ENCODE measurements at places on chromosomes 4 and X.

DNA sequence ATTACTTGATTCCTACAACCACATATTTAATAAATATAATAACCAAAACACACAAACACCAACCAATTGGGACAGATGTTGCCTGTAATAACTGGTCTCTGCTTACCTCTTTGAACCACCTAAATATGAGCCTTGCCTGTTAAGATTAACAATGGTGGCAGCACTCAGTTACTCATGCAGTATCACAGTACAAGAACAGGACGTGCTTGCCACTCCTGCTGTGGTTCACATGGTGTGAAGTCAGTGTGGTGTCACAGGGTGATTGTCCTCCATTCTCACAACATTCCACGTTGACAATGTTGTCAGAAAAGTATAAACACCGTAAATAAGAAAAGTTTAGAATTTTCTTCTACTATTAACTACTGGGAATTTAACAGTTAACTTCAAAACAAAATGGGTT lies 365.0 kb downstream of the PPP3CA start:
- no peak for DNase-seq

DNA sequence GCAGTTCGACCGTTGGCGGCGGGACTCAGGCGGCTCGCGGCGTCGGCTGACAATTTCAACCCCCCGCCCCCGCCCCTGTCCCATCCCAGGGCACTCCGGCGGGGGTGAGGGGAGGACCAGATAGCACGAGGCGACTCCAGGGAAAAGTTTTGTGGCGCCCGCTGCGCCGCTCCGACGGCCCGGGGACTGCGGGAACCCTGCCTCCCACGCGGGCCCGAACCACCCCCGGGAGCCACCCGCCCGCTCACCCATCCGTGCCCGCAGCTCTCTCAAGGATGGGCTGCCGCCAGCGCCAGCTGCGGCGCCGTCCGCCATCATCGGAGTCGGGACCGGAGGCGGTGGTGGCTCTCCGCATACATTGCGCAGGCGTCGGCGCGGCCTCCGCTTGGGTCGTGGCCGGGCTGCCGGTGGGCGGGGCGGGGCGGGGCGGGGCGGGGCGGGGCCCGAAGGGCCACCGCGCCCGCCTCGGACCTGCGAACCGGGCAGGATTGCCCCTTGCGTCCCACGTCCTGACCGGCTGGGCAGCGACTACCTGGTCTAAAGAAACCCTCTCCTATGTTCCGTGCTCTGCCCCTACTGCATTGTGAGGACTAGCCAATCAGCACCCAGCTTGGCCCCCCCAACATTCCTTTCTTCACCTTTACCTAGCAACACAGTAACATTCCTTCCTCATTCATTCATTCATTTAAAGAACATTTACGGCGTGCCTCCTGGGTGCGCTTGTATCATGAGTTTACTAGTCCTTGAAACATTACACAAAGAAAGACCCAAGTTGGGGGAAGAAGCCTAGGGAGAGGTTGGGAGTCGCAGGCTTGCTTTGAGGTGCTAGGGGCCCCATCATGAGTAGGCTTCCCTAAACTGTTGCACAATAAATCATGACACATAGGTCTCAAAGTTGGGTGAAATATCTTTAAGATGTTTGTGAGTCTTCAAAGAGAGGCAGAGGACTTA lies at the start of gene MAP7D3:
Gene MAP7D3, minus strand, starts transcription at position 360 of the 951 bp plus-strand sequence. Its CDS starts 42 bp downstream, at position 318.
- DNase-seq: peak; percentile 55

DNA sequence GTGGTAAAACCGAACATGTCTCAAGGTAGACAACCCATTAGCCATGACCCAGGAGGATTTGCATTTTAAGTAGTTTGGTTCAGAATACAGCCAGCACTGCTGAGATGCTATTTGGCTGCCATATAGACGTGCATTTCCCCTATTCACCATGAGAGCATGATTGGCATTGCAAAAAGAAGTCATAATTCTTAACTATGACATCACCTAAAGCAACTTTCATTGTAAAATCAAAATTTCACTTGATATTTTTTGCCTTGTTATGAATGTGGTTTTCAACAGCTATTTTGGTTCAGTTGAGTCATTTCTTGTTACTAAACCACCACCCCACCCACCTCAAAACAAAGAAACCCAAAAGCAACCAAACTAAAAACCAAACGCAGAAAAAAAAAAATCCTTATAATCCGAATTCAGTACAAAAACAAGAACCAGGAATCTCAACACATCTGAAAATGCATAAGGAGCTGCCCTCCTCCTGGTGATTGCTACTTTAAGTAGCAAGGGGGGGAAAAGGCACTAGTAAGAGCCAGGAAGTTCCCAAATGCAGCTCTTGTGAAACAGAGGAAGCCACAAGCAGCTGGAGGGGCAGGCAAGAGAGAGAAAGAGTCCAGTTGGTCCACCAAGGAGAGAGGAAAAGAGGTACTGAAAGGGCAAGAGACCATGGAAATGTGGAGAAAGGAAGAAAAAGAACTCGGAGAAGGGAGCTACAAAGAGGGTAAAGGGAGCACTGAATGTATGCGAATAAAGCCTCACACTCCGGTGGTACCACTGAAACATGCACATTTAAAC lies 3.1 kb downstream of the SLITRK4 start:
- DNase-seq: no peak

DNA sequence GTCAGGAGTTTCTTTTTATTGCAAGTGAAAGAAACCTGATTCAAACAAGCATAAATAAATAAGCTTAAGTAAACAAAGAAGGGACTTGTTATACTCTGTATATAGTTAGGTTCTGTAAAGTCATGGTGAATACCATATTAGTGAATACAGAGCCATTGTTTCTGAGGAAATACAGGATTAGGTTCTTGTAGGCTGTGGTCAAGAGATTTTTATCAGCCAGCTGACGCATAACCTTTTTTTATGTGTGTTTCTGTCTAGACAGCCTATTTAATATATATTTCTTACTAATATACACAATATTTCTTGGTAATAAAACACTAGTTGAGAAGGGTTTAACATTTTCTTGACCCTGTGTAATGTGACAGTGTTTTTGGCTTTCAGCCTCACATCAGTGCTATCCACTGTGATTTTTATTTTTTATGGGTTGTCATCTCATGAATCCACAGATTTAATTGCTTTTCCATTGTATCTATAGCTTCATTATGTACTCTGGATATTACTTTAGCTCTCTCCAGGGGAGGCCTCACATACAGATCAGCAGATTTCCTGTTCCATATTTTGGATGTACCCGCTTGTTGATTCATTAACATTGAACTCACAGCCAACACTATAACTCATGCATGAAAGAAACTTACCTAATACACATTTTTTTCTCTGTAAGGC lies 8.0 kb downstream of the HERC3 start:
- DNase-seq: no peak

- no peak for DNase-seq
These were observed 897.5 kb downstream of the PCDH7 start for GRCh38 chr4:31617667-31618066.

- no peak for DNase-seq
These were observed 40.5 kb downstream of the NFKB1 start for GRCh38 chr4:102541697-102542096.

DNA sequence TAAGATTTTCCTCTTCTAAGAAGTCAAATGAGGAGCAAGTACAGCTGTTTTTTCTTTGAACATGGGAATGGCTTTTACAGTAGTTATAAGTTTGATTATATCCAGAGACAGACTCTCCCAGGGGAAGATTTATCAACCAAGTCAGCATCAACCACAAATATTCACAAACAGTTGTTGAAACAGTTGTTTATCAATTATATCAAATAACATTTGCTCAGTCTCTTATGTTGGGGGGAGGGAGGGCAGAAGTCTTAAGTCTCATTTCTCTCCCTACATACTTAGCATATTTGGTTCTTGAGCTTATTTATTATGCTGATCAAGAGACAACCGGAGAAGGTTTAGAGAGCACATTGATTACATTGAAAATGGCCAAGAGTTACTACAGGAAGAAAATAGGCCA lies 110.1 kb downstream of the FBXO8 start:
- no peak for DNase-seq

GRCh38 chr4:55864577-55865223 lies 11.3 kb downstream of the EXOC1 start:
- DNase-seq: no peak

DNA sequence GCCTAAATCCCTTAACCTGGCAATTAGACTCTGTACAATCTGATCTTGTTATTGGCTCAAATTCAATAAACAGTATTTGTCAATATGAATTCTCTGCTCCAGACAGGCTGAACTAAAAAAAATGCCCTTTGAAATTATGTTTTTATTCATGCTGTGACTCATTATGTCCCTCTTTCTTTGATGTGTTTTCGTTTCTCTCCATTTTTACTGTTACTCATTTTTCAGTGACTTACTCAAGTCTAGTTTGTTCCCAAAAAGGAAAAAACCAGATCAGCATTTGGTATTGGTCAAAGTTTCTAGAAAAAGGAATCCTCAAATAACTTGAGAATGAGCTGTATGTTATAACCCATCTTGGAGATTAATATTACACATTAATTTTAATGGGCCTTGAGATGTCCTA lies 40.4 kb downstream of the UNC5C start:
- DNase-seq: no peak

DNA sequence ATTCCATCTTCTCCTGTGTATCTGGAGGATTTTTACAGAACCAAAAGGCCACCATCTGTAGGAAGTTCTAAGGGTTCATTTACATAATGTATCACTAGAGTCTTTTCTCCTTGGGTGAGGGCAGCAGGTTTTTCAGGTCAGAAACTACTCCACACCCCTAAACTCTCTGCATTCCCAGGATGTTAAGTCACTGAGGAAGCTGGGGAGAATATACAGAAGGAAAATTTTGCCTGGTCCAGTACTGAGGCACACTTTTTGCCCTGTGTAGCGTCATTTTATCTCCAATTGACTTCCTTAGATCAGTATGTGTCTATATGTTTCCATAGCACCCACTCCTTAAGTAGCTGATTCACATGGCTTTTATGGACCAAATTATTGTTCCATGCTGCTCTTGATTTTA lies 17.0 kb downstream of the XKRX start:
- DNase-seq: no peak

GRCh38 chrX:84907324-84907968 lies 96.2 kb upstream of the APOOL start:
- DNase-seq: no peak

DNA sequence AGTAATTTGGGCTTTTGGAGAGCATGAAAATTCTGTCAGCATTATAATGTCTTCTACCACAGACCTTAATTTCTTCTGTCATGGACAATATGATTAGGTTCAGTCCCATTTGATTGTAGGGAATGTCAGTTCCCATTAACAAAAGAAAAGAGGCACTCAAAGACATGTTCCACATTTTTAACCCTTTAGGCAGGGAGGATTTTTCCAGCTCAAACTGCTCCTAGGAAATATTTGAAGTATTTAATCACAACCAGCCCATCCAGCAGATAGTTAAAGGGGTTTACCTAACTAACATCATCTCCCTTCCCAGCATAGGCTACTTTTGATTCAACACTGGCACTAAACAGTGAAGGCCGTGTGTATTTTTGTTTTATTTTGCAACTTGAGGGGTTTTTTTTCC lies 256.0 kb downstream of the DHX15 start:
- DNase-seq: no peak
